ENCODE measurements at places on chromosomes 3 and 15.

GRCh38 chr3:151085227-151085888 is at the start of gene MED12L:
Gene MED12L (plus strand): TSS chr3:151085664. CDS start chr3:151086927, 1,263 bp downstream.
- DNase-seq: peak; percentile 24

DNA sequence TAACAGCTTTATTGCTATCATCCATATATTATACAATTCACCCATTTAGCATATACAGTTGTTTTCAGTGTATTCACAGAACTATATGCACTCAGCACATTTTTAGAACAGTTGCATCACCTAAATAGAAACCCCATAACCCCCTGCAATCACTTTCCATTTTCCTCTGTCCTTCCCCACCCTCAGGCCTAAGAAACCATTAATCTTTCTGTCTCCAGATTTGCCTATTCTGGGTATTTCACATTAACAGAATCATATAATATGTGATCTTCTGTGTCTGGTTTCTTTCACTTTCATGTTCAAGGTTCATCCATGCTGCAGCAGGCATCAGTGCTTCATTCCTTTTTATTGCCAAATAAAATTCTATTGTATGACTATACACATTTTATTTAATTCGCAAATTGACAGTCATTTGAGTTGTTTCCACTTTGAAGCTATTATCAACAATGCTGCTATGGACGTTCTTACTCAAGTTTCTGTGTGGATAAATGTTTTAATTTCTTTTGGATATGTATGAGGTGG is 39.8 kb downstream of the ADAMTS17 start:
- no peak for DNase-seq

DNA sequence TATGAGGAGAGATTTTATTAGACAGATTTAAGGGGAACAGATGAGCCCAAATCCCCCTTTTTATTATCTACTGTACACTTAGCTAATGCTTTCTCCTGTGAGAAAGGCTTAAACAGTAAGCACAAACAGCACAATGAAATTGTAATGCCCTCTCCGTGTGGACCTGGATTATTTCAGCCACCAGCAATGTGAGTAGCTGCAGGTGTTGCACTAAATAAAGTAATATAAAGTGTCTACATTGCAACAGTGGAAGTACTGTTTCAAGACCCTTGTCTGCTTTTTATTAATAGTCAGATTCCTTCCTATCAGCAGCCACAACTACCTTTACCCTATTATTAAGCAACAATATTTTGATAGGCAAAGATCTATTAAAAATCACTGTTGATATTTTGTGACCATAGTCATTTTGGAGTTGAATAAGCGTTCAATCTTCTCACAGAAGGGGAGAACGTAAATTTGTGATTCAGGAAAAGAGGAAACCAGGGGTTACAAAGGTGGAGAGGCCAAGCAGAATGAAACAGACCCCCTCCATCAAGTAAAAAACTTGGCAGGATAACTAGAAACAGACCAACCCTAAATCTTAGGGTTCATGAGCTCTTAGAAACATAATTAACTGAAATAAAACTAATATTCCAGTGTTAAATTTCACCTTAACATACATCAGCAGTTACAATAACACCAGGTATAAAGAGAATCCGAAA is 422.6 kb downstream of the MECOM start:
- DNase-seq: no peak

- no peak for DNase-seq
Measured at GRCh38 chr15:35603856-35604255, 57.9 kb upstream of the DPH6 start.

DNA sequence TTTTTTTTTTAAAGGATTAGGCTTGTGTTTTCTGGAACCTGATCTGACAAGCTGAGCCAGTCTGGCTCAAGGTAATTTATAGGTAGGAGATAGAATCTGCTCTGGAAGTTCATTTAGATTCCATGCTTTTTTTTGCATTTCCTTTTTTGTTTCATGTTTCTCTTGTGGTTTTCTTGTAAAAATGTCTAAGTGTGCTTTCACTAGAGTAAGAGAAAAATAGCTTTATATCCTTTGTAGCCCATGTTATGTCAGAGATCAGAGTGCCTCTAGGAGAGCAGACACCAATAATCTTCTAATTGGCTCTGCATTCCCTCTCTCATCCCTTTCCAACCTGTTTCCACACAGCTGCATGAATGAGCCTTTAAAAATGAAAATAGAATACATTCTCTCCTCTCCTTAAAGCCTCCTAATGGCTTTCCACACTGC is 389.8 kb upstream of the KCNMB2 start:
- DNase-seq: no peak

- peak; percentile 14 for DNase-seq
Measured at GRCh38 chr3:57756528-57757401, 656 bp downstream of the SLMAP start.

GRCh38 chr3:107985496-107985895 is 105.3 kb downstream of the CD47 start:
- DNase-seq: peak; percentile 62

- no peak for DNase-seq
Measured at GRCh38 chr3:195892105-195893043, 16.0 kb downstream of the TNK2 start.

DNA sequence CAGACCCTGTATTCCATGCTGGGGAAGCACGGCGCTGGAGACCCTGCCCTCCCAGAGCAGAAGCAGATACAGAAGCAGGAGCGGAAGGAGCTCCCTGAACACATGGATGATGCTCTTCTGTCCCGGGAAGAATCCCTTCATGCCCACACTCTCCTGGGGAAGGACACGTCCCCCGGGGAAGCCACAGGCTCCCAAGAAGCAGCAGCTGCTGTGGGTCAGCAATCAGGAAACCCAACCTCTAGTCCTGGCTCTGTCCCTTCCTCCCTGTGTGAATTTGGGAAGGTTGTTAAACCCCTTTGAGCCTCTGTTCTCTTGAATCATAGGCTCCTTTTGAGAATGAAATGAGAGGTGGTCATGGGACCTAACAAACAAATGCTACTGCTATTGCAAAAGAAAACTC is 176.2 kb upstream of the TPM1 start:
- DNase-seq: no peak

DNA sequence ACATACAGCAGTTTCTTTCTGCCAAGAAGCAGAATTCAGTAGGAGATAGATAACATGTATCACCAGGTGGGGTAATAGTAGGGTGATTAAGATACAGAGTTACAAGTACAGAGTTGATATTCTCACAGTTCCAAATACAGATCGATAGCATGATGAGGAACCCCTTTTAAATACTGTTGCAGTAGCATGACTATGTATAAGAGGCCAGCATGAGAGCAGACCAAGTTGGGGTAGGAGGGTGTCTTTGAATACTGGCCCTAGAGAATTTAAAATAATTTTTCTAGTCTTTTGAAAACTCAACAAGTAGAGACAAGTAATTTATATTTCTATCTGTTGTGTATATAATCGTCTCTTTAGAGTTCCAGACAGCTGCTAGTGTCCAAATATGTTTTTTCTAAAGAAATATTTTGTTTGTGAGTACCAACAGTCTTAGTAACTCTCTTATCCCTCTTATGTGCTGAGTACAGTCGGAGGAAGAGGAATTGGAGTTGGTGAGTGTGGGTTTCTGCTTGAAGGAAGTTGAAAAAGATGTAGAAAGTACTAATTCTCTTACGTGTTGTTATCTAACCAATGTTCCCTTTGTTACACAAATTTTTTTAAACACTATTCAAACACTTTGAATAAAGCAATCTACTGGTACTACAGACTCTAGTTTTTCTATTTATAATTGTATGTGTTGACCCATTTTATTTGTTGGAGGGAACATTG is 30.2 kb downstream of the LYSMD4 start:
- DNase-seq: no peak

- DNase-seq: no peak
Measured at GRCh38 chr3:94787734-94788270, 724.9 kb downstream of the NSUN3 start.

GRCh38 chr3:104291878-104292277 is 1074.8 kb upstream of the ALCAM start:
- peak; percentile 1 for DNase-seq

DNA sequence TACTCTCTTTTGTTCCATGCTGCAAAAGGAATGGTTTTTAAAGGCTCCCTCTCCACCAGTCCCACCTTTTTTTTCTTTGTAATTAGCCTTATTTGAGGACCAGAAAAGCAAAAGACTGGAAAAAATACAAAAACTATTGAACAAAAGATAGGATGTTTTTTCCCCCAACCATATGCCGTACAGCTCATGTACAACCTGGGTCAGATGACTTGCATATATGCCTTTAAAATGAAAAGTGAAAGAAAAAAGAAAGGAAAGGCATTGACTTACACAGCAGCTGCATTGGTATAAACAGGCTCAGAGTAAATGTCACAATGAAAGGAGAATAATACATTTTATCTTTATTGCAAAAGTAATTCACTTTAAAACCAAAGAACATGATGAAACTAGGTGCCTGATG is 69.5 kb upstream of the CMC1 start:
- peak; percentile 36 for DNase-seq

- DNase-seq: no peak
Measured at GRCh38 chr15:71634820-71635560, 175.4 kb upstream of the NR2E3 start.

GRCh38 chr15:55802600-55803376 is 59.8 kb upstream of the PRTG start:
- no peak for DNase-seq

- DNase-seq: no peak
Measured at GRCh38 chr15:60788692-60789103, 309.8 kb upstream of the ICE2 start.

DNA sequence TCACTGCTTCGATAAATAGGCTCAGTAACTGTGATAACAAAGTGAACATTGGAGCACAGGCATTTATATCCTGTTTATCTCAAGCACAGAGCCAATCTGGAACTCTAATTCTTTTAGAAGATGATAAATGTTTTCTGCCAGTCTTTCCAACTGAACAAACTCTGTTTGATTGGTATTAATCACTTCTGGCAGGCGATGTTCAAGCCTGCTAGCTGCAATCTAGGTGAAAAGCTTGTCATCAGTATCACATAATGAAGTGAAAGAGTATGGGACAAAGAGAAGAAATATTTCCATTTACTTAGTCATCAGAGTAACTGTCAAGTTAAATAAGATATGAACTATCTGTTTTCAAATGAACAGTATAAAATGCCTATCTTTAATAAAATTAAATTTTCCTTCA is 577.3 kb downstream of the VGLL3 start:
- no peak for DNase-seq

GRCh38 chr15:47737477-47737876 is 20.2 kb downstream of the SEMA6D start:
- no peak for DNase-seq

DNA sequence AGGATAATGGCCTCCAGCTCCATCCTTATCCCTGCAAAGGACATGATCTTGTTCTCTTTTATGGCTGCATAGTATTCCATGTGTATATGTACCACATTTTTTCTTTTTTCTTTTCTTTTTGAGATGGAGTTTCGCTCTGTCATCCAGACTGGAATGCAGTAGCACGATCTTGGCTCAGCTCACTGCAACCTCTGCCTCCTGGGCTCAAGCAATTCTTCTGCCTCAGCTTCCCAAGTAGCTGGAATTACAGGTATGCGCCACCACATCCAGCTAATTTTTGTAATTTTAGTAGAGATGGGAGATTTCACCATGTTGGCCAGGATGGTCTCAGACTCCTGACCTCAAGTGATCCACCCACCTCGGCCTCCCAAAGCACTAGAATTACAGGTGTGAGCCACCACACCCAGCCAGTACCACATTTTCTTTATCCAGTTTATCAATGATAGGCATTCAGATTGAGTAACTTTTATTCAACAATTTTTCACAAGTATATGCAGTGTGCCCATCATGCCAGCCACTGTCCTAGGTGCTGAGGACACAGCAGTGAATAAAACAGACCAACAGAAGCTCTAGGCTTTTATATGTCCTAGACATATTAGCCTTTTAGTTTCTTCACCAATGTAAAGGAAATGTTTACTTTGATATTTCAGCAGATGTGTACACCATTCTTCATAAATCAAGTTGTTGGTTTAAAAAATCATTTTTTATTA is 815.2 kb downstream of the FHIT start:
- no peak for DNase-seq

GRCh38 chr3:12286927-12287726 is 1.7 kb upstream of the PPARG start:
- no peak for DNase-seq

DNA sequence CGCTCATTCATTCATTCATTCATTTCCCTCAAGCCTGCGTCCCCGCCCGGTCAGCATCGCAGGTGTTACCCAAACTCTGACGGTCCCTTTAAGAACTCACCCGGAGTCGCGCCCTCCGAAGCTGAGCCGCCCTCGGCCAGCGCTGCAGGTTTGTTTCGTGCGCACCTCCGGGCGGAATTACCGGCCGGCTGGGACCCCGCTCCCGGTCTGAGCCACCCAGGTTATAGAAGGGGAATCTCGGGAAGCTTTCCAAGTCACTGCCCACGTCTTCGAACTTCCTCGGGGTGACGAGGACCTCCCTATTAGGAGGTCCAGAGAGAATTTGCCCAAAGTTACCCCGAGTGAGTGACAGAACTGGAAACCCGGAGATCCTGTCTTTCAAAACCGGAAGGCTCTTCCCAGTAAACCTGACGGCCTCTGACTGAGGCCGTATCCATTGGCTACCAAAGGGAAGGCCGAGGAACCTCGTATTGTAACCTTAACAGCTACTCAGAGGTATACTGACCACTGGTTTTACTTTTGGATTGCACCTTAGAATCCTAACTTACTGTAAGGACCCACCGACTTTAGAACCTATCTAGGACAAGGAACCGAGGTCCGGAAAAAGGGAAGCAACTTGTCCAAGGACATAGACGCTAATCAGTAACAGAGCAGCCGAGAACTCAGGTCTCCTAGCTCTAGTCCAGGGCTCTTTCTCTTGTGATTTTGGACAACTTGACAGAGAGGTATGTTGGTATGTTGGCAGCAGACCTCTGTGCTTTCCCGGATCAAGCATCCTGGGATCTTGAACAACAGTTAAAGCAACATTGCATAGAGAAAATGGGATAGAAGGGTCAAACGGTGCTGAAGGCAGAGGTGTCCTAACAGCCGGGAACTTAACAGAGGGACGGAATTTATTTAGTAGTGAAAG is 788 bp upstream of the DLG1 start:
- DNase-seq: no peak

DNA sequence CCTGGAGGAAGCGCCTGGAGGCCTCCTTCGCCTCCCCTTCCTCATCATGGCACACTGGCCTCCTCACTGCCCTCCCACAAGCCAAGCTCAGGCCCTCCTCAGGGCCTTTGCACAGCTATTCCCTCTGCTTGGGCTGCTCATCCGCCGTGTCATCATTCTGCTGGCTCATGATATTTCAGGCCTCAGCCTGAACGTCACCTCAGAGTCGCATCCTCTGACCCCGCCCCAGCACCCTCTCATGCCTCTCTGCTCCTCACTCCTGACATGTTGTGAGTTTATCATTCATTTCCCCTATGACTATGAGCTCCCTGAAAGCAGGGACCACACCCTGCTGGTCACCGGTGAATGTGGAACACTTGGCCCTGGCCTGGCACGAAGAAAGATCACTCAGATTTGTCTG is 20.7 kb upstream of the POC1A start:
- no peak for DNase-seq

DNA sequence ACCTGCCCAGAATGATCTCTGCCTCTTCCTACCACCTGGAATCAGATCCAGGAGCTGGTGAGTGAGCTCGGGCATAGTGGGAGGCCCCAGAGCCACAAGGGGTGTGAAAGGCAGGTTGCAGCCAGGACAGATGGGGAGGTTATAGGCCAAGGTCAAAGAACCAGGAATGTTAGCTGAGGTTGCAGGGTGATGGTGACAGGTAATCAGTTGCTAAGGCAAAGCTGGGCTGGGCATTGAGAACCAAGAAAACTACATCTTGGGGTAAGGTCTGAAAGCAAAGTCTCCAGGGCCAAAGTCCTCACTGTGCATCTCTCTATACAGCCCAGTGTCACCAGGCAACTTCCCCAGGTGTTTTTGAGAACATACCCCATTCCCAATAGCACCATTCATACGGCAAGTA is 38.4 kb upstream of the SLC6A11 start:
- no peak for DNase-seq
